ENCODE measurements at places on chromosomes 13 and 19.

DNA sequence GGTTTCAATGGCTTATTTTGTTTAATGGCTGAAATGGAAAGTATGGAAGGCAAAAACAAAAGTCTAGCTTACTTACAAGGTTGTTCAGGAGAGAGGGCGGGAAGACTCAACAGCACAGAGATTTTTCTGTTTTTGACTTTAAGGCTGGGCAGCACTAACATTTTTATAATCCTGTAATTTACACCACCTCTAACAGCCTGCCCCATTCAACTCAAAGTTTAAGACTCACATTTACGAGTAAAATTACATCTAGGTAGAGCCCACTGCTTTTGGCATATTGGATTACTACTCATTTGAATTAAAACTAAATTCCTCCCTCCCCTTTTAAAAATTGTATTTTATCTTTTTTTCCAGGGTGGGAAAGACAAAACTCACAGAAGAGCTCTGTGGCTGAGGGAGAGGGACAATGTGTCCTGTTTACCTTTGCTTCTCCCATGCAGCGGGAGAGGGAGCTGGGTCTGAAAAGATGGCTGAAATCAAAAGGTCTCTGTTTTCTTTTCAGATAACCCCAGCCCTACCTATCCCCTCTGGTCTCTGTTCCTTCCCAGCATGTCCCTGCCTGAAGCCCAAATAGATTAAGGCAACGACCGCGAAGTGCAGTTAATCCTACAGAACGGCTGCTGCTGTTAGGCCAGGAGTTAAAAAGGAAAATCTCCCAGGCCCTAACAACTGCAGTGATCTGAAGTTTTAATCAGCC is 6.6 kb downstream of the EFNB2 start:
- DNase-seq = no peak

- no peak for DNase-seq
Measured at GRCh38 chr19:39924389-39924788, 10.0 kb downstream of the FCGBP start.

- DNase-seq = no peak
Measured at GRCh38 chr13:51862957-51863356, 1.2 kb downstream of the CCDC70 start.

GRCh38 chr13:90008707-90009149 is 1338.8 kb upstream of the MIR17HG start:
- no peak for DNase-seq

GRCh38 chr19:43309466-43309865 is 40.1 kb upstream of the PSG9 start:
- DNase-seq = no peak

GRCh38 chr13:114130131-114130836 is 2.1 kb downstream of the RASA3 start:
- DNase-seq = no peak

DNA sequence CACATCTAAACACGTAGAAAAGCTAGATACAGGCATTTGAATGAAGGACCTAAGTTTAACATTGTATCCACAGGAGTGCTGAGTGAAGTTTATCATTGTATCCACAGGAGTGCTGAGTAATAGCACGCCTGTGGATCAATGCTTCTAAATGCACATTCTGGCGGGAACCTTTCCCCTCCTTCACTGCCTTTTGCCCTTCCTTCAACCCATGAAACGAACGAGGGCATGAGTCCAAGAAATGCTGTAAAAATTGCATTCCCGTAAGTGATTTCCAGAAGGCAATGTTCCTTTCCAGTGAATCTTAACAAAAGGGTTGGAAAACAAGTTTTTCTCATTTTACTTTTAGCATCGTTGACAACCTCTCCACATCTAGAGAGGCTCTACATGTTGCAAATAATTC is 88.1 kb downstream of the ZDHHC20 start:
- DNase-seq = no peak

DNA sequence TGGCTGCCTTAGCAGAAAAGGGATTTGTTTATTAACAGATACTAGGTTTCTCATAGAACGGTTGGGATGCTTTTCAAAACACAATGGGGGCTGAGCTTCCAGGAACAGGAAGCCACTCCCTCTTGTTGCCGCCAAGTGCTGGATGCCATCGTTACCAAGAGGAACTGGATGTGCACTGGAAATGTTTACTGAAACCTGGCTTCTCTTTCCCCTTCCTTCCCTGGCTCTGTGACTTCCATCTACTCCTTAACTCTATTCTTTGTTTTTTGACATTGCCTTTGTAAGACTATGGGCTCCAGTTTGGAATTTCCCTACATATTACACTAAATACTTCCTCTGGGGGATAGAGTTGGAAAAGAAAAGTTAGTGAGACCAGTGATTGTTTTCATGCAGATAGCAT is 11.7 kb upstream of the KL start:
- no peak for DNase-seq

- DNase-seq = no peak
Measured at GRCh38 chr13:20446900-20447299, 78.8 kb downstream of the CRYL1 start.

- no peak for DNase-seq
Measured at GRCh38 chr19:57708641-57709361, at the start of gene ZNF154. Gene ZNF154 (minus strand): TSS chr19:57709204. CDS start chr19:57708971, 233 bp downstream.

GRCh38 chr19:47363758-47364531 is 14.8 kb downstream of the DHX34 start:
- DNase-seq = no peak

- no peak for DNase-seq
Measured at GRCh38 chr19:42176649-42176989, 40.9 kb downstream of the DEDD2 start.

DNA sequence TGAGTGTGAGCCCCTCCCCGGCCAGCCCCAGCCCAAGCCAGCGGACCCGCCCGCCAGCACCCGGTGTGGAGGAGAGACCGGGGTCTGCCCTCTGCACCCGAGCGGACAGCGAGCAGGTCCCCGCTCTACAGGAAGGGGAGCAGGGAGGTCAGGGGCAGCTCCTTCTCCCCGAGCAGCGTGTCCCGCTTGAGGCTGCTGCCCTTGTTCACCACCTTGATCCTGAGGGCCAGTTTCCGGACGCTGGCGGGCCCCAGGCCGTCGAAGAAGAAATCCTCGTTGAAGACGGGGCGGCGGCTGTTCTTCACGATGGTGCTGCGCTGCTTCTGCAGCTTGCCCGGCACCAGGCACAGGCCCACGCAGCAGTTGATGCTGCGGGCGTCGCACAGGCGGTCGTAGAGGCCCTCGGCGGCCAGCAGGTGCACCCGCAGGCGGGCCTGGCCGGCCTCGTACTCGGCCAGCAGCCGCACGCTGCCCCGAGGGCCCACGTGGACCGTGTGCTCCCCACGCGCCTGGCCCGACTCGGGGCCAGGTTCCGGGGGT is 1.9 kb downstream of the C2CD4C start:
- no peak for DNase-seq

- DNase-seq = no peak
Measured at GRCh38 chr13:54004026-54004699, 975.5 kb downstream of the OLFM4 start.

- DNase-seq = no peak
Measured at GRCh38 chr13:75395066-75395465, 86.9 kb downstream of the TBC1D4 start.

All from HCT116 (cell line).